ENCODE measurements at places on chromosomes 4 and X.

- DNase-seq: no peak
These were observed 1.8 kb upstream of the GABRQ start for GRCh38 chrX:152635941-152636340.

GRCh38 chrX:150032742-150033141 is 94.5 kb upstream of the EOLA2 start:
- no peak for DNase-seq

DNA sequence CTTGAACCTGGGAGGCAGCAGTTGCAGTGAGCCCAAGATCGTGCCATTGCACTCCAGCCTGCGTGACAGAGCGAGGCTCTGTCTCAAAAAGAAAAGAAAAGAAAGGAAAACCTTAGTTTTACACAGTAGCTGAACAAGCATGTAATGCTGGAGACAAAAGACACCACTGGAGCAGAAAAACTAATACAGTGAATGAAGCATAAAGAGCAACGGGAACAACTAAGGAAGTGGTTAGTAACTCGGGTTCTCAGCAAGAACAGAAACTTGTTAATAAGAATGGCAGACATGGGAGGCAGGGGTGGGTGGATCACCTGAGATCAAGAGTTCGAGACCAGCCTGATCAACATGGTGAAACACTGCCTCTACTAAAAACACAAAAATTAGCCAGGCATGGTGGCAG is 263.7 kb downstream of the FSTL5 start:
- no peak for DNase-seq

- DNase-seq: no peak
These were observed 2.3 kb upstream of the SLC35A2 start for GRCh38 chrX:48913605-48914366.

- DNase-seq: no peak
These were observed 51.1 kb upstream of the PPP2R3B start for GRCh38 chrX:437661-438390.

GRCh38 chr4:52408471-52408870 is 250.6 kb downstream of the USP46 start:
- DNase-seq: no peak

GRCh38 chr4:90769251-90769650 is 642.1 kb downstream of the CCSER1 start:
- DNase-seq: no peak

DNA sequence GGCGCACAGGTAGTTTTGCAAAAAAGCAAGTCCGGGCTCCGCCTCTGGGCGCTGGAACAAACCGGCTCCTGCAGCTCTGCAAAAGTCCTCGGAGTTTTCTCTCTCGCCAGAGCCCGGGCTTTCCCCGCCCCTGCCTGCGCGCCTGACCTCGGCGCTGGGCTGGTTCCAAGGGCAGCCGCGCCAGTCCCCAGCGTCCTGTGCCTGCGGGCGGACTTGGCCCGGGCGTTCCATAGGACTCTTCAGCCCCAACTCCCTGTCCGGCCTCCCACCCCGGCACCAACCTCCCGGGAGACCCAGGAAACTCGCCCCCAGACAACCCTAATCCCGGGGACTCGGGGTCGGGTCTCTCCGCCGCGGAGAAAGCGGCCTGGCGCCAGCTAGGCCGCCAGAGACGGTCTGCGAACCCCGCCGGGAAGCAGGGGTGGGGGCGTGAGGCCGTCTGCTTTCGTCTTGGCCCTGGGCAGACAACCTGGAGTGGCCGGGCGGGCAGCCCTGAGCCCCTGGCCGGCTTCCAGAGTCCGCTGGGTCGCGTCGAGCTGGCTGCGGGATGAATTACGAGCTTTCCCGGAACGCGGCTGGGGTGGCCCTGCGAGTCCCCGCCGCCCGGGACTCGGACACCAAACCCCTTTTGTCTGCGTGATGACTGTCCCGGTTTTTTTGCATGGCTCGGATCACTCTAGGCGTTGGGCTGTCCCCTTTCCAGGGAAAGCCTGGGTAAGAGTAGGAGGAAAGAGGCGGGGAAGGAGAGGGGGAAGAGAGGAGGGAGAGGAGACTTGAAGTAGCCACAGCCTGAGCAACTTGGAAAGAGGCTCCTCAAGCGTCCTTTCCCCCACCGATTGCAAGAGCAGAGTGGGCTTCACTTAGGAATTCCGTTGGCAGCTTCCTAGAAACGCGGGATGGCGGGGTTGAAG is 916 bp downstream of the MXRA5 start:
- no peak for DNase-seq

- no peak for DNase-seq
These were observed 1.1 kb upstream of the SLBP start for GRCh38 chr4:1713003-1713851.

- no peak for DNase-seq
These were observed 46.9 kb downstream of the ACOX3 start for GRCh38 chr4:8393593-8394038.

DNA sequence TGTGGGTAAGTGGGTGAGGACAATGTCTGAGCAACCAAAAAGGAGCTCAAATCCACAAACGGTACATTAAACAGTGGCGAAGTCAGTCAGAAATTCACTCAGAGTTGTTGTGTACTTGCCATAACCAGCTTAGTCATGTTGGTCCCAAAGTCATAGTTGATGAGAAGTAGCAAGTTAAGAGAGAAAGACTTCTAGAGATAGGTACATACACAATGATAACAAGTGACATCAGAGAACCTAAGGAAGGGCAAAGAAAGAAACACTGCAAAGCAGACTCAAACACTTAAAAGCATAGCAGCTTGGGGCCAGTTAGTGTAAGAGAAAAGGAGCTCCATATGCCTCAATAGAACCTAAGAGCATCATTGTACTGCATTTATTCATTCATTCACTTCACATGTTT is 30.2 kb downstream of the DYNLT3 start:
- DNase-seq: no peak

DNA sequence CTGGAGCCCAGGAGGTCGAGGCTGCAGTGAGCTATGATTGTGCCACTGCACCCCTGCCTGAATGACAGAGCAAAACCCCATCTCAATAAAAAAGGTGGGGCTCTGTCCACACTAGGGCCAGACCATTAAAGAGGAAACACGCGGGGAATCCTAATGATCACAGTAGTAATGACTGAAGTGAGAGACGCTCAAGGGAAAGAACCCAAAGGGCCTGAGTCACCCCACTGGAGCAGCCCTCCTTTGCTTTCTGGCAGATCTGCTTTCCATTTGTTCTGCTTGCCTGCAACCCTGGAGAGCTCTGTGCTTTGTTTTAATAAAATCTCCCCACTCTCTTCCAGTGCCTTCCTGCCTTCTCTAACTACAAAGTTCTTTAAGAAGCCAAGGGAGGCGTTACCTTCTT is 5.0 kb downstream of the TFDP3 start:
- DNase-seq: no peak

- DNase-seq: no peak
These were observed 26.2 kb downstream of the TMEM144 start for GRCh38 chr4:158236304-158237030.

DNA sequence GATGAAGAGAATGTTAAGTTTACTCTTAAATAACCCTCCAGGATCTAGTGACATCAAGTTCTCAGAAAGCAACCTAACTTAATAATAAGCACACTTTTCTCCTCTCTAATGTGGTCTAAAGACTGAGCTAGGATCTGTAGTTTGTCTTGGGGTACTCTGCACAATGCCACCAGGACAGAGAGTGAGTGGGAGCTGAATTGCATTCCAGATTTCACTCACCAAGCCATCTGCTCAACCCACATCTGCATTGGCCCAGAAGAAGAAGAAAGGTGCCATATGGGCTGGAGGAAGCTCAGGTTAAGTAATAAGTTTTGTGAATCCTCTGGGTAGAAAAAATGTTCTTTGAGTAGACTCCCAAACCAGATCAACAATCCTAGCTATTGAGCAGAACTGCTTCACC is 384.6 kb downstream of the PPP3CA start:
- no peak for DNase-seq

GRCh38 chr4:182624281-182624680 is 292.9 kb downstream of the DCTD start:
- DNase-seq: no peak

- DNase-seq: no peak
These were observed 57.0 kb upstream of the PROM1 start for GRCh38 chr4:16140879-16141249.

DNA sequence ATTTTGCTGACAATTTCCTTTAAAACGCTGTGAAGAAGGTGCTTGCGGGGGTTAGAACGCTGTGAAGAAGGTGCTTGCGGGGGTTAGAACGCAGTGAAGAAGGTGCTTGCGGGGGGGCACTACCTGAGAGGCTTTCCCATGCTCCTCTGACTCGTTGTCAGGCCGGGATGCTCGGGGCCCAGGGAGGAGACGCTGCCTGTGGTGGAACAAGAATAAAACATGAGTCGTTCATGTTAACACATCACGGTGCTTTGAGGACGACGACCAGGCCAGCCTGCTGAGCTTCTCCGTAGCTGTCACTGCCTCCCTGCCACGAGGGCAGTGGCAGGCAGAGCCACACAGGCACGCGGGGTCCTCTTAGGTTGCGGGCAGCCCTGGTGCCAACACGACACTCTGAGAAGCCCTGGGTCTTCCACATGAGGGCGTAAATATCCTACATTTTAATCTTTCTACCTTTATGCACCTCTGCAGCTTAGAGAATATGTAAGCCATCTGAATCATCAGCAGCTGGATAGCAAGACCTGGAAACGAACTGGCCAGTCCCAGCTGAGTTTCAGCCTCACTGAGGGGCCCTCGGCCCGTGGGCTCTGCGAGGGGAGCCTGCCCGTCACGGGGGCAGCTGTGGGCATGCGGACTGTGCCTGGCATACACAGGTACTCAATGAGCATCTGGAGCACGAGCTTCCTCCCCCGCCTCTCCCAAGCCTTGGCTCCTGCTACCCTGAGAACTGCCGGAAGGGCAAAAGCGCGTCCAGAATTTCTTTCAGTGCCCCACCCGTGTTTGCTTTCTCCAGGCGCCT is 47.0 kb downstream of the FGFRL1 start:
- no peak for DNase-seq

GRCh38 chrX:149467461-149467860 is 37.6 kb downstream of the IDS start:
- DNase-seq: no peak

- no peak for DNase-seq
These were observed 176.8 kb upstream of the MBNL3 start for GRCh38 chrX:132665676-132666075.

DNA sequence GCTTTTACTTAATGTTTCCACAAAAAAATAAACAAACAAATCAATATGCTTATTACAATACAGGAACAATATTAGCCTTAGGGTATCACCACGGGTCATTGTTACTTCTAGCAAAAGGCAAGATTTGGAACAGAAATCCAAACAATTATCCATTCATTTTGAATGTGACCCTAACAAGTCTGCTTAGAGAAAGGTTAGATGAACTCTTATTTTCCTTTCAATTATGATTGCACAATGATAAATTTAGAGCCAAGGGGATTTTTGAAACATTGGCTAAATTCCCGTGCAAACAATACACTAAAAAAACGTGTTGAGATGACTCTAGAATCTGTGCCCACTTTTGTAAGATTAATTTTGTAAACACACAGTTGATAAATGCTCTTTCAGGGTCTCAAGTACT is 474.7 kb downstream of the PCDH7 start:
- no peak for DNase-seq

GRCh38 chr4:40749717-40750460 is at the start of gene NSUN7:
TSS of gene NSUN7 (plus strand) at chr4:40749955. CDS start at chr4:40750694, 739 bp downstream.
- peak; percentile 16 for DNase-seq

- no peak for DNase-seq
These were observed 413.0 kb downstream of the MAPK10 start for GRCh38 chr4:85946821-85947220.

DNA sequence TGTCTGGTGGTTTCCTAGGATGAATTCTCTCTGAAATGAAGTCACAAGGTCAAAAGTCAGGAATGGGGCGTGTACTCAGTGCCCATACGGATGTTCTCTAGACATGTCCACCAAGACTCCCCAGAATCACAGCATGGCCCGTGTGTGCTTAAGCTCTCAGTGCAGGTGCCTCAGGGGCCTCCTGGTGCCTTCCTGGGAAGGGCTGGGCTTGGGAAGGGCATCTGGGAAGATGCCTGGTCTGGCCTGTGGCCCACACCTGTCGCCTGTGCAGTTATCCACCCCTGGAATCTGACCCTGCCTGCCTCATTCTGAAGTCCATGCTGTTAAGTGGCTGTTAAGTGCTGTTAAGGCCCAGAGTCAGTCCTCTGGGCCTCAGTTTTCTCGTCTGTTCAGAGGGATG is 31.2 kb downstream of the SORCS2 start:
- DNase-seq: no peak

- DNase-seq: no peak
These were observed 622 bp downstream of the TAFAZZIN start for GRCh38 chrX:154411981-154412340.

DNA sequence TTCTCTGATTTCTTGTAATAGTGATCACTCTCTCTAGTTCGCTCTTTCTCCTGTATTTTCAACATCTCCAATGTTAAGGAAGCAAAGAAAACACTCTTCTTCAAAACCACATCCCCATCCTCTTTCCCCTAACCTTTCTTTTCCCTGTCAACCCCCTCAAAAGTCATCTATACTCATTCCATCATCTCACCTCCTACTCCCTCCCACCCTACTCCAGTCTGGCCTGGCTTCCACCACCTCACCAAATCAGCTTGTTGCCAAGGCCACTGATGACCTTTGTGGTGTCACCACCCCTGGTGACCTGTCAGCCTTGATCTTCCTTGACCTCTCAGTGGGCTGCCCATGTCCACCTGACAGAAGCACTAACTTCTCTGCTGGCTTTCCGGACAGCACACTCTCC is 2.3 kb downstream of the FAM3A start:
- DNase-seq: no peak

DNA sequence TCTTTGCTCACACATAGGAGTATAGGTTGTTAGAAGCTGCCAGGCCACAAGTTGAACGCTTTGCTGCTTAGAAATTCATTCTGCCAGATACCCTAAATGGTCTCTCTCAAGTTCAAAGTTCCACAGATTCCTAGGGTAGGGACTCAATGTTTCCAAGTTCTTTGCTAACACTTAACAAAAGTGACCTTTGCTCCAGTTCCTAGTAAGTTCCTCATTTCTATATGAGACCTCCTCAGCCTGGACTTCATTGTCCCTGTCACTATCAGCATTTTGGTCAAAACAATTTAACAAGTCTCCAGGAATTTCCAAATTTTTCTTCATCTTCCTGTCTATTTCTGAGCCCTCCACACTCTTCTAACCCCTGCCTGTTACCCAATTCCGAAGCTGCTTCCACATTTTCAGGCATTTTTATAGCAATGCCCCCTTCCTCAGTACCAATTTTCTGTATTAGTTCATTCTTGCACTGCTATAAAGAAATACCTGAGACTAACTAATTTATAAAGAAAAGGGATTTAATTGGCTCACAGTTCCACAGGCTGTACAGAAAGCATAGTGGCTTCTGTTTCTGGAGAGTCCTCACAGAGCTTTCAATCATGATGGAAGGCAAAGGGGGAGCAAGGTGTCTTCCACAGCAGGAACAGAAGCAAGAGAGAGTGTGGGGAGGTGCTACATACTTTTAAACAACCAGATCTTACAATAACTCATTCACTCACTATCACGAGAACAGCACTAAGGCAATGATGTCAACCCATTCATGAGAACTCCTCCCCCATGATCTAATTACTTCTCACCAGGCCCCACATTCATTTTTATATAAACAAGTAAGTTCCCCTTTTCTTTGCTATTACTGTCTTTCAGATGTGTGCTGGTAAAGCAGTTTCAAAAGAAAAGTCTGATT is 11.5 kb upstream of the TLR1 start:
- no peak for DNase-seq

GRCh38 chr4:42653626-42654560 is 3.0 kb downstream of the ATP8A1 start:
- DNase-seq: no peak

Data from stimulated activated CD4-positive, alpha-beta T cell treated with anti-CD3 and anti-CD28 coated beads, Interleukin-4, amount 100 ng/mL, for 48 hours (primary cell).